Common myeloid progenitor, CD34-positive (primary cell): ENCODE measurements at places on chromosomes 4 and X.

DNA sequence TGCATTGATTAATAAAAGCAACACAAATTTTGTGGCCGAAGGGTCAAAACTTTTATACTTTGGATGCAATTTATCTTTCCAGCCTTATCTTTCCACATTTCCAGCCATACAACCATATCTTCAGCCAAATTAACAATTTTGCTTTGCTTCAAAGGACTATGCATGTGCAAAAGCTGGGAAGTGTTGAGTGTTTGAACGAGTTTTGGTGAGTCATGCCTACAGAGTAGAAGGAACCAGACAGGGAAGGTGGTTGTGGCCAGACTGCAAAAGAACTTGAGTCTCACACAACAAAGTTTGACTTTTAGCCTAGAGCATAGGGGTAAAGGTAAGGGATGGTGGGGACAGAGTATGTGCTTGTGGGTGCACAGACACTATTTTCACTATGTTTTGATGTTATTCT is 53.0 kb upstream of the GABRA2 start:
- no peak for DNase-seq

DNA sequence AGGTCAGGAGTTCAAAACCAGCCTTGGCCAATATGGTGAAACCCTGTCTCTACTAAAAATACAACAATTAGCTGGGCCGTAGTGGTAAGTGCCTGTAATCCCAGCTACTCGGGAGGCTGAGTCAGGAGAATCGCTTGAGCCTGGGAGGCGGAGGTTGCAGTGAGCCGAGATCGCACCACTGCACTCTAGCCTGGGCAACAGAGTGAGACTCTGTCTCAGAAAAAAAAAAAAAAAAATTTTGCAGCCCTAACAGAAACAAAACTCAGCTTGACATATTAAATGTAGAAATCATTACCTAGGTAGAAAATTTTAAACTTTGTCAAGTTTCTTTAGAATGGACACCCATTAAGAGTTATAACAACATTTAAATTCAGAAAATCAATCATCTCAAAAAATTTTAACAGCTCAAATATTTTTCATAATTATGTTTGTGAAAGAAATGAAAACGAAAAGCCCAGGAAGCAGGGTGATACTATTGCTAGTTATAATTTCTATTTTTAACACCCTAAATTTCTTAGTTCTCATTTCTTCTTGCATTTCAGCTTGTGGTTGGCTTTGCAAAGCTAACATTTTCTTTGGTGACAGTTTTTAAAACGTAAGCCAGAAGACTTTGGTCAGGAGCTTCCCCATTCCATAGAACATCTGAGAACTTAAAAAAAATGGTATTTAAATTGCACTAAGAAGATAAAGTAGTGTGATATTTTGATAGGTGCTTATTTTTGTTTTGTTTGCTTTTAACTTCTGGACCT is 33.3 kb upstream of the RBBP7 start:
- DNase-seq: peak; percentile 7

- no peak for DNase-seq
Observed at GRCh38 chr4:186902361-186902760, 178.7 kb upstream of the FAT1 start.

- peak; percentile 78 for DNase-seq
Observed at GRCh38 chr4:122576261-122577188, 44.3 kb downstream of the IL21 start.
